ENCODE measurements at places on chromosomes 5 and 9.

DNA sequence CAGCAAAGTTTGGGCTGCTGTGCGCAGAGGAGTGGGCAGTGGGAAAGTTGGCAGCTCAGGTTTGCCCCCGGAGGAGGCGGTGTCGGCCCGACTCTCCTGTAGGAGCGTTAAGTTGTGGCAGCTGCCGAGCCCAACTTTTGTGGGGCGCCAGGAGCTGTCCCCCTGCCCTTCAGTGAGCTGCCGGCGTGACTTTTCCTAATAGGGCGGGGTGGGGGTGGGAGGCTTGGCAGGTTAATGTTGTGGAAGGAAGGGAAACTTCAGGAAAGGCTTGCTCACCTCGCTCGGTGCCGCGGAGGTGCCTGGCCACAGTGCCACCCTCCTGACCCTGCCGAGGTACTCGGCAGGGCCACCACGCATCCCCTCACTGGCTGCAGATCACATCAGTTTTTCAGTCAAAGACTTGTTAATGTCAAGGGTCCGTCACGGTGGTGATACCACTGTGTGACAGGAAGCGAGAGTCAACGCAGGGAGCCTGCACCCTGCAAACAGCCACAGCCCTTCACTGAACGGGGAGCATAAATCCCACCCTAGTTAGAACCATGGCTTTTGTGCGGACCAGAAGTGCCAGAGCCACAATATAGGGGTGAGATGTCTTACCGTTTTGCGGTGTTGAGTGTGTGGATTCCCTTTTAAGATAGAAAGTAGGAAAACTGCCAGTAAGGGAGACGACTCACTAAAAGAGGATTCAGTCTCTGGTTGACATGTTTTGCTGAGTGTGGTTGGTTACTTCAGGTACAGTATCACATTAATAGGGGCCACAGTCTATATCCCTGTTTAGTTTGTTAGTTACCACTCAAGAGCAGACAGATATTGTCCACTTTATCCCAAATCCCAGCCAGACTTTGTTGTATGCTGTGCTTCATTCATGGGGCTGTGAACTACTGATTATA, 796 bp downstream of the LNPEP start:
- no peak for DNase-seq

DNA sequence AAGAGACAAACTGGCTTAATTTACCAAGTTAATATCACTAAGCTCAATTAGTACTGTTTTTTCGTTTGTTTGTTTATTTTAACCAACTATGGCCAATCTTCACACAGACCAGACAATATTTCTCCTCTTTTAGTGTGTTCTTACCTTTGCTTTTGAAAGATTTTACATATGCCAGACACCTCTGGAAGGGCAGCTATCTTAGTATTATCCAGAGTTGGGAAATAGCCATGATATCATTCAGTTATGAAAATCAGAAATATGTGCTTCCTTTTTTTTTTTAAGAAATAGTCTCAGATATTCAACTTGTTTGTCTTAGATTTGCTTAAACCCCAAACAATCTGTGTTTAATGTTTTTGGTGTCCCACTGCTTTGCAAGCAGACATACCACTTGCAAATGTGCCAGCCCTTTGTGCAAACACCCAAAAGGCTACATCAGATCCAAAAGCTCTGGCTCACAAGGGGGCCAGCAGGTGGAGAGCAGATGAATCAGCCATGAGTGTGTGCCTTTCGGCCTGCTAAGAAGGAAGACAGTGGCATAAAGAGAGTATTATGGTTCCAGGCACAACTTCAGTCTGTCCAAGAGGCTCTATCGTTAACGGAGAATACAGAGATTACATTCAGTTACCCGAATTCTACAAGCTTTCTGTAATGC, 147.6 kb downstream of the EFNA5 start:
- DNase-seq = no peak

DNA sequence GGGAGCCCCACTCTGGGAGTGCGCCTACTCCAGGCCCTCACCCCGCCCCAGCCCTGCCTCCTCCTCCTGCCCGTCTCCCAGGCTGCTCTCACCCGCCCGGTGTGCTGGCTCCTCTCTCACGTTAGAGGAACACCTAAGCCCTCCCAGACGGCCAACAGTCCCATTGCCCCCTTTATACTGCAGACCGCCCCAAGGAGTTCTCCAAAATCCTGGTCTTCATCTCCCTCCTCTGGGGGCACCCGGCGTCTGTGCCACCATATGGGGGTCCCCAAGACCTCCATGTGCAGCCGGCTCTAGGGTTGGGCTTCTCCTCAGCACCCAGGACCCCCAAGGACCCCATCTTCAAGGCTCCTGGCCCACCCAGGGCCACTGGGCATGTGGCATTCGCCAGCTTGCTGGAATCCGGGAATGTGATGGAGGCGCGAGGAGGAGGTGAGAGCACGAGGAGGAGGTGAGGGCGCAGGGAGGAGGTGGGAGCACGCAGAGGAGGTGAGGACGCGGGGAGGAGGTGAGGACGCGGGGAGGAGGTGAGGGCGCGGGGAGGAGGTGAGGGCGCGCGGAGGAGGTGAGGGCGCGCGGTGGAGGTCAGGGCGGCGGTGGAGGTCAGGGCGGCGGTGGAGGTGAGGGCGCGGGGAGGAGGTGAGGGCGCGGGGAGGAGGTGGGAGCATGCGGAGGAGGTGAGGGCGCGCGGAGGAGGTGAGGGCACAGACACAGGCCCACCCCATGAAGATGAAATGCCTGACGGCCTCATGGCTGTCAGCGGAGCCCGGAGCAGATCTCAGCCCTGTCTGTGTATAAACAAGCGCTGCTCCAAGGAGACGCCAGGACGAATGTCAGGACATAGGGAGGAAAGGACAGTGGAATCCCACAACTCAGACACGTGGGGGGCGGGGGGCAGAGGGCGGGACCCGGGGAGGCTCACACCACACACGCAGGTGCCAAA, 41.2 kb downstream of the EXD3 start:
- DNase-seq = no peak

- no peak for DNase-seq
Observed at GRCh38 chr5:131575660-131576227, 59.3 kb downstream of the RAPGEF6 start.
